ENCODE measurements at places on chromosomes 4 and X.

- DNase-seq = no peak
Measured at GRCh38 chr4:140252141-140252741, 98.3 kb upstream of the MAML3 start.

- DNase-seq = no peak
Measured at GRCh38 chr4:181784881-181785280, 458.3 kb upstream of the TENM3 start.

- DNase-seq = no peak
Measured at GRCh38 chrX:119688911-119689321, 4.1 kb downstream of the SEPTIN6 start.

DNA sequence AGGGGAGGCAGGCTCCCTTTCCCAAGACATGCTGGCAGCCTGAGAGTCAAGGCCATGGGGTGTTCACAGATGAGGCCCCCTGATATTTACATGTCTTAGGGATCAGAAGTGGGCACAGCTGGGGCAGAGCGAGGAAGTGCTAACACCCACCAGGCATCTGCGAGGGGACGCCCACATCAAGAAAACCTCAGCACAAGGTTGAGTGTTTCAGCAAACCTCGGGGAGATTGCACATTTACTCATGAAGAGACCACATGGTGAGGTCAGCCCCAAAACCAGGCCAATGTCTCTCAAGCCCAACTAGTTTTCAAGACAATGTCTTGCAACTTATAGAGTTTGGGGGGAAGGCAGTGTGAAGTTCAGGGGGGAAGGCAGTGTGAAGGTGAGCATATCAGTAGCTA lies 55.2 kb downstream of the CLNK start:
- no peak for DNase-seq

- no peak for DNase-seq
Measured at GRCh38 chr4:156779774-156780173, 191.8 kb downstream of the PDGFC start.

- DNase-seq = no peak
Measured at GRCh38 chr4:151302432-151302831, 23.0 kb downstream of the SH3D19 start.

DNA sequence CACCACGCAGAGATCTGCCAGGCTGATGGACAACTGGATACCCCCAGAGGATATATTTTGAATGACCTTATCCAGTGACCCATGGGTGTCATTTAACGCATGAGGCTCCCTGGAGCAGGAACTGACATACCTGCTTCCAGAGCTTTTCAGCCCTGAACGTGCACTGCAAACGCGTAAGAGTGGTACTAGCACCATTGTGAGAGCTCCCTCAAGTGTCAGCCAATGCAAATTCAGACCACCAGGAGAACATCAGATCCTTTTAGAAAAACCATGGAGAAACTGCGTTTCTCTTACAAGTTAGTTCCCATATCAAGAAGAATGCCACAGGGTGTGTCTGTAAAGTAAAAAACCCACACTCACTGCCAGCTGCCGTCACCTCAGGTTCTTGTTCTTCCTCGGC lies 7.3 kb downstream of the TREX2 start:
- DNase-seq = no peak

GRCh38 chr4:119933606-119934005 lies 133.0 kb downstream of the MAD2L1 start:
- no peak for DNase-seq

GRCh38 chr4:159206427-159206871 lies 103.6 kb downstream of the RAPGEF2 start:
- DNase-seq = peak; percentile 13

GRCh38 chrX:10903523-10903922 lies 207.6 kb upstream of the HCCS start:
- no peak for DNase-seq

- DNase-seq = no peak
Measured at GRCh38 chrX:100368167-100368566, 41.9 kb downstream of the PCDH19 start.

DNA sequence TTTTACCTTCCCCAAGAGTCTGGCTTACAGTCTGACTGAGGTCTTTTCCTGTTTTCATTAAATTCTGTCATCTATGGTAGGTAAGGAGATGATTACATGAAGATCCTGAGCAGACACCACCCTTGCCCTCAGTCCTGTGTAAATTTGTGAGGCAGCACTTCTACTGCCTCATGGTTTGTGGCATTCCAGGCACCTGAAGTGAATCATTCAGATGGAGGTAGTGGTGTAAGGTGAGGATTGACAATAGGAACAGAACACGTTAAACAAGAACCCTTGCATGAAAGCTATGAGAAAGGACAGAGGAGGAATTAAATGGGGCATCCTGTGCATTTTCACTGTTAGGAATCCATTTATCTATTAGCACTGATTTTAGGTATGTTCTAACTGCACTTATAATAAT lies 618.6 kb downstream of the TLL1 start:
- no peak for DNase-seq

DNA sequence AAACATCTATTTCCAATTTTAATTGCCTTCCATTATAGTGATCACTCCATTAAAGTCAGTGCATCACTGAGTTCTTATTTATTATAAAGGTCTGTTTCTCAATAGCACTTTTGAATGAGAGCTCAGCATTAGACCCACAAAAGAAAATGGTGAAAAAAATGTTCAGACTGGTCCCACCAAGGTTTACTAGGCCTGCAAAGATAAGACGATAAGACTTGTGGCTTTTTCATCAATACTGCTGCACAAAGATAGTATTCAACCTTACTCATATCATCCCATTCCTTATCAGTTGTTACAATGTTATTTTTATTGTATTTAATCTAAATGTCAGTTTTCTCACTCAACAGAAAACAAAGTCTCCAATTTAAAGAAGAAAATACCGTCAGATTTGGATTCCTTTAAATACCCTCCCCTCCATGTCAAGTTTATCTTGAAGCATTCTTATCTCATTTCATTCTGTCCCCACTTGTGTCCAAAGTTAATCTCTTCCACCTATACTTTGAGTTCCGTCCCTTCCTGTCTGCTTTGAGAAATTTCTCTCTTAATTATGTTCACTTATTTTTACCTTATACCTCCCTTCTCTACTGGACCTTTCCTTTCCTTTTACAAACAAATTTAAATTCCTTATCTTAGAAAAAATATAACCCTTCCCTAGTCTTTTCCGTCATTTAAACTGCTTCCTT lies 140.0 kb downstream of the GASK1B start:
- no peak for DNase-seq

GRCh38 chrX:120746153-120746552 lies 116.3 kb upstream of the C1GALT1C1 start:
- DNase-seq = no peak

All from stimulated activated CD4-positive, alpha-beta T cell treated with anti-CD3 and anti-CD28 coated beads, Interleukin-1b, Interleukin-23, amount 100 ng/mL, for 1 hour (primary cell).